ENCODE measurements at places on chromosomes 3 and 15.

- no peak for DNase-seq
Measured at GRCh38 chr3:152278756-152279427, 10.2 kb downstream of the MBNL1 start.

DNA sequence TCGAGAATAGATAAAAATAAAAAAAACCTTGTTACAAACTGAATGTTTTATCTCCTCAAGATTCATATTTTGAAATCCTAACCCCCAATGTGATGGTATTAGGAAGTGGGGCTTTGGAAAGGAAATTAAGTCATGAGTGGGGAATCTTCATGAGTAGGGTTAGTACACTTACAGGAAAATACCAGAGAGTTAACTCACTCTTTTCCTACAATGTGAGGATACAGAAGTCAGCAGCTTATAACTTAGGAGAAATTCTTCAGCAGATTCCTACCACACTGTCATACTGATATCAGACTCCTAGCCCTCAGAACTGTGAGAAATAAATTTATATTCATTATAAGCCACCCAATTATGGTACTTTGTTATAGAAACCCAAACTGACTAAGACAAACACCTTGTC, 453.1 kb downstream of the GBE1 start:
- DNase-seq = no peak

DNA sequence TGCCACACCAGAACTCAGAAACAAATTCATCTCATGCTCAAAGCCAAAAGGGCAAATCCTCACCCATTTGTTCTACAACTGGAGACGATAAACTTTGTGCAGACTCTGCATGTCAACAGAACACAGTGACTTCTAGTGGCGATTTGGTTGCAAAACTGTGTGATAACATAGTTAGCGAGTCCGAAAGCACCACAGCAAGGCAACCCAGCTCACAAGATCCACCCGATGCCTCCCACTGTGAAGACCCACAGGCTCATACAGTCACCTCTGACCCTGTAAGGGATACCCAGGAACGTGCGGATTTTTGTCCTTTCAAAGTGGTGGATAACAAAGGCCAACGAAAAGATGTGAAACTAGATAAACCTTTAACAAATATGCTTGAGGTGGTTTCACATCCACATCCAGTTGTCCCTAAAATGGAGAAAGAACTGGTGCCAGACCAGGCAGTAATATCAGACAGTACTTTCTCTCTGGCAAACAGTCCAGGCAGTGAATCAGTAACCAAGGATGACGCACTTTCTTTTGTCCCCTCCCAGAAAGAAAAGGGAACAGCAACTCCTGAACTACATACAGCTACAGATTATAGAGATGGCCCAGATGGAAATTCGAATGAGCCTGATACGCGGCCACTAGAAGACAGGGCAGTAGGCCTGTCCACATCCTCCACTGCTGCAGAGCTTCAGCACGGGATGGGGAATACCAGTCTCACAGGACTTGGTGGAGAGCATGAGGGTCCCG, 199.7 kb downstream of the AKAP13 start:
- no peak for DNase-seq

DNA sequence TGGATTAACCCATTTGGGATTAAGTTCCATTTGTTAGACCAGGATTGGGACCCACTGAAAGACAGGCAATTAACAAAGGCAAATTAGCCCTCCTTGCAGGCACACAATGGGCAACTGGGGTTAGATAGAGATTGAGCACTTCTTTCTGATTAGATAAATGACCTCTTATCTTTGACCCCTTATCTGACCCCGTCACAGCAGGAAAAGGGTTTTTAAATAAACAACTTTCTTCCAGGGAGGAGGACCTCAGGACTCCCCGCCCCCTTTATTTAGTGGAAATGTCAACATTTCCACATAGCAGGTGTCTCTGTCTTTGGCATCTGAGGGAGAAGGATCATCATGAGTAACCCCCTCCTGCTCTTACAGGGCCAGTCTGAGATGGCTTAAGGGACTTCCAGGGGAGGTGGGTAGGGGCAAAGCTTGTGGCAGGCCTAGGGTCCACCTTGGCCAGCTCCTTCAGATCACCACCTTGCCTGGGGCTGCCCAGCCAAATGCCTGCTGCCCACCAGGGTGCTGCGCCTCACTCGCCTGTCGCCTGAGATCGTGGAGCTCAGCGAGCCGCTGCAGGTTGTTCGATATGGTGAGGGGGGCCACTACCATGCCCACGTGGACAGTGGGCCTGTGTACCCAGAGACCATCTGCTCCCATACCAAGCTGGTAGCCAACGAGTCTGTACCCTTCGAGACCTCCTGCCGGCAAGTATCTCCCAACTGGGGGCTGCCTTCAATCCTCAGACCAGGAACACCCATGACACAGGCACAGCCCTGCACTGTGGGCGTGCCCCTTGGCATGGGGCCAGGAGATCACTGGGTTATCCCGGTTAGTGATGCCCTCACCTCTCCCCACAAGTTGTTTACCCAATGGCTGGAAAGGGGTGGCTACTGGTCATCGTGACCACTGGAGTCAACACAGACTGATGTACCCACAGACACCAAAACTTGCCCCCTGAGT, 2.6 kb upstream of the WDR6 start:
- no peak for DNase-seq

DNA sequence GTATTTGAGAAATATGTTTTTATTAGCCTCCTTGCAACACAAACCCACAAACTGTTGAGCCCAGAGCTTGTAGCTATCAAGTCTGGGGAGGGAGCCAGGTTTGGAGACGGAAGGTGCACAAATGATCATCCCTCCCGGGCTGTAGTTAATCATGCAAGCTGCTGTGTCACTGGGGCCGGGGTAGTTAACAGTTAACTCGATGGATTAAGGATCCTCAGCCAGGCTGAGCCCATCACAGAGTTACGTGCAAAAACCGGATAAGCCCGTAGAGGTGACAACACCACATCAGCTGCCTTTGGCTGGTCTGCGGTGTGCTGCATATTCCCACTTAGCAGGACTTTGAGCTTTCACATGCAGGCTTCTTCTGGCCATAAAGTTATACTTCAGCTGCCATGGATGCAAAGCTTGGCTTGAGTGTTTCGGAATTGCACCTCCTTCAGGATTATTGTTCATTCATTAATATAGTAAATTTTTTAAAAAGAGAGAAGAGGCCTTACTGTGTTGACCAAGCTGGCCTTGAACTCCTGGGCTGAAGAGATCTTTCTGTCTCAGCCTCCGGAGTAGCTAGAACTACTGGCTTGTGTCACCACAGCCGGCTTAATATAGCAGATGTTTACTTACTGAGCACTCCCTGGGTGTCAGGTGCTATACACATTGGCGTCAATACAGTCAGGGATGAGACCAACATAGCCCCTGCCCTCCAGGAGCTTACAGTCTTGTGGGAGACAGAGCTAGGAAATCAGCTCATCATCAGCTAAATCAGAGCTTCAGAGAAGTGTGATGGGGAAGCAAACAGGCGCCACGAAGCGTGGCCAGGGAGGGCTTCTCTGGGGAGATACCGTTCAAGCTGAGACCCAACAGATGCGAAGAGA, 226.8 kb upstream of the BHLHE40 start:
- no peak for DNase-seq

DNA sequence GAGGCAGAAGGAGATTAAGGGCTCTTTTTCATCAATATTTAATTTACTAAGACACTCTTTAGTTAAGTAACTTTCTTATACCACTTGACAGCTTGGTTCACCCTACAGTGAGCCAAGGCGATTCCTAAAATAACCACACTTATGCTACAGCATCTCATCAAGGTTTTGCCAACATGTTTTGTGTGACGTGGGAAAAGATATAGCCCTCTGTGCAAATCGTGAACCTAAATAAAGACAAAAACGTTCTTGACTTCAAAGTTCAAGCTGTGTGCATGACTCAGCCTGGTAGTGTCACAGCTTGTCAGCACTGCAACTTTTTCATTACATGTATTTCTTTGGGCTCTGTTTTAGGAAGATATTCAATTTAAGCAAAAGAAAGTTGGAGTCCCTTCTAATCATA, 297.0 kb upstream of the EPHA3 start:
- no peak for DNase-seq

GRCh38 chr3:162641907-162642306, 1145.3 kb downstream of the OTOL1 start:
- DNase-seq = no peak

- no peak for DNase-seq
Measured at GRCh38 chr15:79089890-79090486, 592 bp downstream of the RASGRF1 start.

GRCh38 chr15:101028321-101028720, 109.2 kb downstream of the LRRK1 start:
- no peak for DNase-seq

GRCh38 chr3:6396631-6397030, 464.3 kb upstream of the GRM7 start:
- no peak for DNase-seq

GRCh38 chr15:64092075-64092820, 1.4 kb downstream of the CIAO2A start:
- no peak for DNase-seq

- no peak for DNase-seq
Measured at GRCh38 chr3:128498127-128498626, 5.2 kb upstream of the GATA2 start.

- DNase-seq = no peak
Measured at GRCh38 chr15:70289191-70289955, 191.7 kb upstream of the TLE3 start.

DNA sequence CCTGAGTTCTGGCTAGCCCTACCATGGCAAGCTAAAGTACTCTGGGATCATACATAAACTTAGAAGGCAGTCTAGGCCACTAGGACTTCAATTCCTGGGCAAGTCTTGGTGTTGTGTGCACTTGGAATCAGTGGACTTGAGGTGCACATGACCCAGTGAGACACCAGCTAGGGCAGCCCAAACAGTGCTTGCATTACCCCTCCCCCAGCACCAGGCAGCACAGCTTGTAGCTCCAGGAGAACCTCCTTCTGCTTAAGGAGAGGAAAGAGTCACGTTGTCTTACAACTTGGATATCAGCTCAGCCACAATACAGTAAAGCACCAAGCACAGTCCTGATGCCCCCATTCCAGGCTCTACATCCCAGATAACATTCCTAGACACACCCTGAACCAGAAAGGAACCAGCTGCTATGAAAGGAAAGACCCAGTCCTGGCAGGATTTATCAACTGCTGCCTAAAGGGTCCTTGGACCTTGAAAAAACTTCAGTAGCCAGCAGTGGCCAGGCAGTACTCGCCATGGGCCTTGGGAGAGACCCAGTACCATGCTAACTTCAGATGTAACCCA, 57.2 kb downstream of the MYO9A start:
- no peak for DNase-seq

DNA sequence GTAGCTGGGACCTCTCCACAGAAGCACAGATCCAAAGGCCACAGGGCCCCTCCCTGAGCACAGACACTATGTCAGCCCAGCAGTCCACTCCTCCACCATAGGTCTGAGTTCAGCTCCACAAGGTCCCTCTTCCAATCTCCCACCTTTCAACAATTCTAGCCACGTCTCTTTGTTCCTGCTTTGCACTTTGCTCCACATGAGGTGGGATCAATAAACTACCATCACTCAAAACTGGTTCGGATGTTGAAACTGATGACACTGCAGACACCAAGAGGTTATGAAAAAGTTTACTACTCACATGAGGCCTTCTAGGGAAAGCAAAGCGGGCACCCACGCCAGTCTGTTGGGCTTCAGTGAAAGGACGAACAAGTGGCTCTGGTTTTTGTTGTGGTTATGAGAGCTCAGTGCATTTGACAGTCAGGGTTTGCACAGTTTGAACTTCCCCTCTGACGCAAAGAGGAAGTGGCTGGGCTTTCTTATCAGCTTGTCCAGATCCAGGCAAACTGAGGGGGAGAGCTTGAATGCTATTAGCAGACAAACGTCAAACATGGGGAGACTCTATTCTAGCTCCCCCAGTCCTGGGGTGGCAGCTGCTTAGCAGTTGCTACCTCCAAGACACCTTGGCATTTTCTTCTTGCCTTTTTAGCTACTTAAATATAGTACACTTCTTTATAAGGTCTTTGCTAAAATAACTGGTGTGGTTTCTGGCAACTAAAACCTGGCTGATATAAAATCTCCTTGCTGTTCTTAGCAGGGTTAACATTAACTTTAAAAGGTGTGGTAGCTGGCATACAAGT, 37.8 kb downstream of the ZNF445 start:
- DNase-seq = peak; percentile 41

DNA sequence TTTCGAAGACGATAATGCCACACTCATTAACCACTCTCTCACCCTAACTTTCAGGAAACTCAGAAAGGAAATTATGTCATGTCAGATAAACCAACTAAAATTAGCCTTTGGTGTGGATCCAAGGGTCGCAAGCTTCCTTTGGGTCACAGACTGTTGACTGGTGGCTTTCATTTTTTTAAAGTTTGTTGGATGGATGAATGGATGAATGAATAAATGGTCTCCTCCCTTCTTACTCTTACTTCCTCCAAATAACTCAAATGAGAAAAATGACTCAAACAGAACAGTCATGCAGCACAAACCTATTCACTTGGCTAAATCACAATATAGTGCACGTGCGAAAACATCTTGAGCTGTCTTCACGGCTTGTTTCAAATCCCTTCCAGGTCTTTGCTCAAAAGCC, 82.9 kb upstream of the HACD2 start:
- DNase-seq = no peak

DNA sequence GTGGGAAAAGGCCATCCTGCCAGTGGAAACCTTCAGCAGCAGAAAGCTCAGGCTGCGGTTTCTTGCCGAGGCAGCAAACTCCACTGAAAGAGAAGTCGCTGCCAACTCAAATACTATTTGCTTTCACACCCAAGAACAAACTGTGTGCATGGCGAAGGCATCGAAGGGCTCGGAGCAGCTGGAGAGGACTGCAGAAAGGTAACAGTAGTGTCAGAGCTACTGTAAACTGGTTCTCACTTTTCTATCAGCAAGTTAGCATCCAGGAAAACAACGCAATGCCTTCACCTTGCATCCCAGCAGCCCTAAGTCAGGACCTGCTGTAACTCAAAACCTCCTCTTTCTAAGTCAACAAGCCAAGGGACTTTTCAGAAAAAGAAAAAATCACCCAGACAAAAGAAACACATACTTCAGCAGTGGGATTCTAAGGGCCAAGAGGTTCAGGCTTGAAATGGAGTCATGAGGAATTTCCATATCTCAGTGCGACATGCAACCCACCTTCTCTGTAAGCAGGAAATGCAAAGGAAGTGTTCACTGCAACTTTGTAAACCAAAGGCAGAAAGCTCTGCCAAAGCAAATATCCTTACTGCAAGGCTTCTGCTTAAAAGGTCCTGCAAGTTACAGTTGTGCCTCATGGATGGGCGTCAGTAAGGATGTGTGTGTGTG, 193.5 kb downstream of the FOXP1 start:
- no peak for DNase-seq

DNA sequence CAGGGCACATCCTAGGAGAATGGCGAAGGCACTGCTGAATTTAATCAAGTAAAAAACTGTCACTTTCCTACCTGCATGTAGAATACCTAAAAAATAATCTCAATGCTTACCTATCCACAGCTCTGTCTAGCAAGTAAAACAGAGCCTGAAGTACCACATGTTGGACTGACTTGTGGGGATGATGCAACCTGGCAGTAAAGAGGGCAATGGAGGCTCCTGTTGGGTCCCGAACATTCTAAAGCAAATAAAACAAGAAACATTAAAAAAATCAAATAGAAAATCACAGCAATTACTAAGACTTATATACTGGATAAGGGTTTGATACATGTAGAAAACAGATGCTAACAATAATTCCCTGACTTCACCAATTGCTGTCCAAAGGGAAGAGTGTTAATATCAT, 56.1 kb downstream of the PTPN9 start:
- DNase-seq = no peak
